NCI-H187 treated with DMSO at 0.1 percent for 48 hours (cell line): ENCODE measurements at places on chromosomes 1 and 21.

DNA sequence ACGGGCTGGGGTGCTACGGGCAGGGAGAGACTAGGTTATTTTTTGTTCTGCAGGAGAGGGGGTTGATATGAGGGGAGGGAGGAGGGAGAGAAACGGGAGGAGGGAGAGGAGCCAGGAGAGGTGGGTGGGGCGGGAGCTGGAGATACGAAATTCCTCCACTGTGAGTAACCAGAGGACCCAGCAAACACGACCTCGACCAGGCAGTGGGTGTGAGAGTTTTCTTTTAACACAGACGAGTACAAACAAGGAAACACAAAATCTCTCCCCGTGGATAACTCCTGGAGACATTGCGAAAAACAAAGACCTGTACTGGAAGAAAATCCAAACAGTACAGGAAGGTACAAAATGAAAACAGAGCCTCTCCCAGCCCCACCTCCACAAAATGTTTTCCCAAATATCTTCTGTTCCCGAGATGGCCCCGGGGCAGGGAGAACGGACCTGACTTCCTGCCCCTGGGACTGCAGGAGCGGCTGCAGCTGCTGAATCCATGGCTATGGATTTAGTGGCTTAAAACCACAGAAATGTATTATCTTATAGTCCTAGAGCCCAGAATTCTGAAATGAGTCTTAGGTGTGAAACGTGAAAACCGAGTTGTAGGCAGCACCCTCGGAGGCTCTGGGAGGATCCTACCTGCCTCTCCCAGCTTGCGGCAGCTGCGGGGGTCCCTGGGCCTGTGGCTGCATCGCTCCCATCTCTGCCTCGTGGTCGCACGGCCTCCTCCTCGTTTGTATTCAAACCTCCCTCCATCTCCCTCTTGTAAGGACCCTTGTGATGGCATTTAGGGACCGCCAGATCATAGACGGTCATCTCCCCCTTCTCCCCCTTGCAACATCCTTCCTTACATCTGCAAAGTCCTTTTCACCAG is 82.2 kb downstream of the RIPK4 start:
- DNase-seq = no peak

DNA sequence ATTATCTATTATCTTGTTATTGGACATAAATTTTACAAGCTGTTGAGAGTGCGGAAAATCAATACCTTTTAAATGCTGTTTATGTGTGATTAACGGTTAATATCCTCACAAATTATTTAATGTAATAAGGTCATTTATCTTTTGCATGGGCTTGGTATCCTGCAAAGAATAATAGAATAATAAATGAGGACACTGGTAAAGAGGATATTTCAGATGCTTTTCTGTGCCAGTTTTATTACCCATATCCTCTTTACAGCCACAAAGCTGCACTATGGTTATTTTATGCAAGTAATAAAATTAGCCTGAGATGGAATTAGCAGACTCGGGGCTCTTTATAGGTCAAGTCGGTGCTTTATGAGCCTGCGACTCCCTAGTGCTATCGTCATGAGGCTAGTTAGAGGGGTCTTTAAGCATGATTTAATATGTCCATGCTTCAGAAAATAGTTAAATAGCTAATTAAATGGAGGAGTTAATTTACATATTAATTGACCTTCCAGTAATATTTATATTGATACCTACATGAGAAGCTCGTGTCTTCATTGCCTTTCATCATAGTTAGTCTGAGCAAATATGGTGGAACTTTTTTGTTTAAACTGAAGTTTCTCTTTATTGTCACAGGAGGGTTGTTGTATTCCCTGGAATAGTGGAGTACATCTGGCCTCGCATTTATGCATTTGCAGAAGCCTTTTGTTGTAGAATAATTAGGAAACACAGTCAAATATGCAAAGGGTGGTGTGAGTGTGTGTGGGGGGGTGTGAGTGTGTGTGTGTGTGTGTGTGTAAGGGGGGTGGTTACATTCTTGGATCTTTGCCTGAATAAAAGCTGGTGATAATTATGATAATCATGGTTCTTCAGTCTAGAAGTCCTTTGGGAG is 120.3 kb downstream of the ATG4C start:
- DNase-seq = no peak

- no peak for DNase-seq
These were observed 53.0 kb upstream of the CLDN14 start for GRCh38 chr21:36532769-36533467.

DNA sequence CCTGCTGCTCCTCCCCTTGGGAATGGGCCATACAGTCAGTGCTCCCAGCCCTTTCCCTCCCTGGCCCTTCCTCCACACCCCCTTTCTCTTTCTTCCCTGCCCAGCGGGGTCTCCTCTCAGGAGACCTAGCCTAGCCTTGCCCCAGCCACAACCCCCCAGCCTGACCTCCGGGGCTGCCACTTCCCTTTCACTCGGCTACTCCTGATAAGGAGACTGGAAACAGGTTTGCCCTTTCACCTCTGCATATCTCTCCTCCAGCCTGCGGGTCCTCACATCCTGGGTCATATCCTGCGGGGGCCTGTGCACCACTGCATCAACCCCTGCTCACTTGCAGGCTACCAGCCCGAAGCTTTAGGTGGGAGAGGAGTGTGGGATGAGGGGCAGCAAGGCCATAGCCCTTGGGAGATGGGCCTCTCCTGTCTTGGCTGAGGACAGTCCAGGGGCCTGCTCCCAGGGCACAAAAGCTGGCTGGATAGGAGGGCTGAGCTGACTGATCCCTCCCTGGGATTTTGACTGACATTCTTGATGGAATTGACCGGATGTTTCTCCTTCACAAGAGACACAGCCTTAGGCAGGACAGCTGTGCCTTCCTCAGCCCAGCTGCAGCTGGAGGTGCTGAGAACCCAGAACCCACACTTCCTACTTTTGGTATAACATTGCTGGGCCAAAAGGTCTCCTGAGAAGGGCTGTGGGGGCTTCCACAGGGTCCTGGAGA is 19.2 kb upstream of the ALX3 start:
- DNase-seq = no peak

DNA sequence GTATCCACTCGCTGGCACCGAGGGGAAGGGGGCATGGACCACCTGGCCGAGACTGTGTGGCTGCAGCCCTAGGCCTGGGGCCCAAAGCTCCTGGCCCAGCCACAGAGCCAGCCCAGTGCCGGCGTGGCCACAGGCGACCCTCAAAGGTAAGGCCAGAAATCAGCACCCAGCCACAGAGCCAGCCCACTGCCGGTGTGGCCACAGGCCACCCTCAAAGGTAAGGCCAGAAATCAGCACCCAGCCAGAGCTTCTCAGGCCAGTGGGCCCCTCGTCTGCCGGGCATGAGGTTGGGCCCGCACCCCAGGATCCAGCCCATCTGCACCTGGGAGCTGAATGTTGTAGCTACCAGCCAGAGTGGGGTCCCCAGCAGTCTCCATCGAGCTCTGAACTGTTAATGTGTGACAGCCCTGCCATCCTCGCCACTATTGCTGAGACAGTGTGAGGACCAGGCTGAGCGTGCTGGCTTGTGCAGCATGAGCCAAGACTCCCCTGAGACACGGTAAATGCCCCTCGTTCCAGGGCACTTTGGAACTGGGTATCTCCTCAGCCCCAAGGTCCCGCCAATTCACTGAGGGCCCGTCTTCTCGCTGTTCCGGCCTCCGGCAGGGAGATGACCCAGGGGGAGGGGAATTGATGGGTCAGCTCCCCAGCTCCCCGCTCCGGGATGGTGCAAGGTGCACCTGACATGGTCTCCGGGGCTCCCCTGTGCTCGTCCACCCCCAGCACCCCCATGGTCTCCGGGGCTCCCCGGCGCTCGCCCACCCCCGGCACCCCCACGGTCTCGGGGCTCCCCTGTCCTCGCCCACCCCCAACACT is 4.7 kb upstream of the FTCD start:
- DNase-seq = no peak

DNA sequence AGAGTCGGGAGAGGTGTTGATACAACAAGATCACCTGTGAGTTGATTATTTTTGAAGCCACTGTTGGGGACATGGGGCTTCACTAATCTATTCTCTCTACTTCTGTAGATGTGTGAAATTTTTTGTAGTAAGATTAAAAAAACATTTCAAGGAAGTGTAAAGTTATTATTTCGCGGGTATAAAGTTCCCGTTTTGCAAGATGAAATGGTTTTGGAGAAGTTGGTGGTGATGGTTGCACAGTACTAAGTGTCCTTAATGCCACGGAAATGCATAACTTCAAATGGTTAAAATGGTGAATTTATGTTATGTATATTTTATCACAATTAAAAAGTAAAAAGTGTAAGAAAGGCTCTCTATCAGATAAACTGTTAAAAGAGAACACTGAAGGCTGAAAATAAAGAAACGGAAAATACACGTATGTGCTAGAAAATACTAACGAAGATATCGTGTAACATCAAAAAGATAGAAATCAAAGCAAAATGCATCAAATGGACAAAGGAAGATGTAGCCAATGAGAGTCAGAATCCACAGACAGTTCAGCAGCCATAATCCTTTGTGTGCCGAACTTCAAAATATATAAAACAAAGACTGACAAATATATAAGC is 2.9 kb upstream of the ITGB2 start:
- DNase-seq = no peak

- no peak for DNase-seq
These were observed 92.5 kb upstream of the KRTAP19-8 start for GRCh38 chr21:31130821-31131220.

- DNase-seq = no peak
These were observed 32.3 kb downstream of the POU2F1 start for GRCh38 chr1:167252986-167253385.

DNA sequence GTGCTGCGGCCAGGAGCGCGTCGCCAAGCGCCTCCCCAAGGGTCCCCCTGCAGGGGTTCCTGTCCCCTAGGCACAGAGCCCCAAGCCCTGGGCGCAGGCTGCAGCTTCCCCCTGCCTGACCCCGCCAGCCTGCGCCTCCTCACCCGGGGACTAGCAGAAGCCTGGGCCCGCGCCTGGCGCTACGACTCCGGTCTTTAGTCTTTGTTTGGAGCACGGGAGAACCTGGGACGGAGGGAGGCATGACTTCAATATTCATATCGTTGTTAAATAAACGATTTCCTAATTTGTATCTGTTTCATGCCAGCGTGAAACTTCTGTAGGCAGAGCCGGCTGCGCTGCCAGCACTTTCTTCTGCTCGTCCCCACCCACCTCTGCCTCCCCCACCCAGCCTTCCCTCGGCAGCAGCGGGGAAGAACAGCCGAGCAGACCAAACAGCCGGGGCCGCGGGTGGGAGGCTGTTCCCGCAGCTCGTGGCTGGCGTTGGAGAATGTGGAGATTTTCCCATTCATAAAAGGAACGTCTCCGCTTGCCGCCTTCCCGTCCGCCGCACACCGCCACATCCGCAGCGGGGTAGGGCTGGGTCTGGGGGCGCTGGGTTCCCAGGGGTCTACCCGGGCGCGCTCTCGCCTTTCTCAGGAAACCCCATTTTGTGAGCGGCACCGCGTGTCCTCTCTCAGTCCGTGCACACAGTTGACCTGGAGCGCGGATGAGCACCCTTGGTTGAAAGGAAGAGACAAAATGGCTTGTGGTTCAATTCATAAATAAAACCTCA is 777 bp upstream of the TRIM67 start:
- no peak for DNase-seq

GRCh38 chr1:51266791-51267190 is 30.7 kb downstream of the RNF11 start:
- DNase-seq = no peak

DNA sequence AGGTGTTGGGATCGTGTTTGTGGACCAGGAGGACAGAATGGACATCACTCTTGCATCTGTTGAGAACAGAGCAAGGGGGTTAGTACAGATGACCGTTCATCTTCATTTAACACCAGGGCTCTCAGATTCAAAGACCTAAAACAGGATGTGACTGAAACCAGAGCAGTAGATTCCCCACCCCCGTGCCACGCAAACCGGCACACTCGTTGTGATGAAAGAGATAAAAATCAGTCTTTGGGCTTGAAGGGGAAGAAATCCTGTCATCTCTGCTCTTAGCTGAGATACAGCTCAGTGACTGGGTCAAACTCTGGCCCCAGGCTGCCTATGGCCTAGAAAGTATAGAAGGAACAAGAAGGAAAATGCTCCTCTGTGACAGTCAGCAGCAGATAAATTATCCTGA is 146.2 kb upstream of the KRTAP19-8 start:
- DNase-seq = no peak

GRCh38 chr1:65001231-65001792 is 35.0 kb upstream of the JAK1 start:
- no peak for DNase-seq

GRCh38 chr1:157878059-157878458 is 36.5 kb upstream of the CD5L start:
- DNase-seq = no peak

GRCh38 chr1:43586136-43586731 is 55.6 kb downstream of the PTPRF start:
- no peak for DNase-seq

DNA sequence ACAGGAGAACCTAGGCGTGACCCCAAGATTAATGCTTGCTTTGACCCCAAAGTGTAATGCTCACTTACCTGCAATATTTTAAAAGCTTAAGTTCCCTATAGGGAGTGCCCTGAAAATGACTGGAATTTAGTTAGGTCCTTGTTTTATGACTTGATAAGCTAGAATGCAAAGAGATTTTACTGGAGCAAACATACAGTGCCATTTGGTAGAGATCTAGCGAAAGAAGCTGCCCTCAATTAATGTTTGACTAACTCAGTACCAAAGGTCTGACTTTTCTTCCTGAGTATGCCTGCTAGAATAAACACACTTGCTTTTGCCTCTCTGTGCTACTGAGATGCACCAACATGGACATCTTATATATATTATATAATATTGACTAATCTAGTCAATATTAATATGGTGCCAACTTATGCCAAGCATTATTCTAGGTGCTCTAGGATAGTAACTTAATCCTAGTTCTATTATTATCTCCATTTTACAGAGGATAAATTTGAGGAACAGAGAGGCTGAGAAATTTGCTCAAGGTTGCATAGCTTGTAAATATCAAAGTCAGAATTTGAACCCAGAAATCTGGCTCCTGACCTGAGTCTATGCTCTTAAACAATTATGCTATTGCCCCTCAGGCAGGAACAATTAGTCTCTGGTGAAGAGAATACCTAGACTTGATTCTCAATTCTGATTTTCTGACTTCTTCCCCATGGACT is 18.2 kb downstream of the S100A10 start:
- no peak for DNase-seq

DNA sequence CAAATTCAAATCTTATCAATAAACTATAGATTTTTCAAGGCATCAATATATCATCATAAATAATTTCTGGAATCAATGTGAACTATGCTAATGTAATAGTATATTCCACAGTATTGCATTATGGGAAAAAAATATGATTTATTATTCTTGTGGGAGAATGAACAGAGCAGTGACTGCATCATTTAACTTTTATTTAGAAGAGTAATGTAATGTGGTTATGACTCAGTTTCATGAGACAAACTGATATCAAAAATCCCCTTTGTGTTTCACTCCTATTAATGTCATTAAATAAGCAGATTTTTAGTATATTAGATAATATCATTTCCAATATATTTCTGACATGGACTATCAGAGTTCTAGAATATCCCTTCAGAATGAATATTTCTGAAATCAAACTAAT is 187.6 kb downstream of the LRRC40 start:
- no peak for DNase-seq

GRCh38 chr21:31943561-31943960 is 70.7 kb downstream of the HUNK start:
- no peak for DNase-seq

- DNase-seq = no peak
These were observed 60.3 kb upstream of the C1orf87 start for GRCh38 chr1:60133848-60134247.
